ENCODE measurements at places on chromosomes 4 and X.

GRCh38 chr4:102598086-102598761 lies 97.1 kb downstream of the NFKB1 start:
- no peak for DNase-seq

GRCh38 chr4:21709761-21710160 lies 238.8 kb downstream of the KCNIP4 start:
- DNase-seq: no peak

DNA sequence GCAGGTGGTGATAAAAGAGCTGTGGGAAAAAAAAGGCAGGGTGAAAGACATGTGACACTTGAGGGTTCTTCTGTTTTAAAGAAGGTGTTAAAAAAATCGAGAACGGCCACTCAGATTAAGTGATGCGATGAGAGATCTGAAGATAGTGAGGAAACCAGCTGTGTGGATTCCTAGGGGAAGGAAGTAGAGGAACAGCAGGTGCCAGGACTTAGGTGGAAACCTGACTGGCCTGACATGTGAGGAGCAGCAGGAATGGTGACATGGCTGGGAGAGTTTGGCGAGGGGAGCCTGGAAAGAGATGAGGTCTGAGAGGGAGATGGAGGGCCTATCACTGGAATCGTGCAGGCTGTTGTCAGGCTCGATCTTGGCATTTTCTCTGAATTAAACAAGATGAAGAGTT lies 55.5 kb downstream of the BMPR1B start:
- DNase-seq: no peak

DNA sequence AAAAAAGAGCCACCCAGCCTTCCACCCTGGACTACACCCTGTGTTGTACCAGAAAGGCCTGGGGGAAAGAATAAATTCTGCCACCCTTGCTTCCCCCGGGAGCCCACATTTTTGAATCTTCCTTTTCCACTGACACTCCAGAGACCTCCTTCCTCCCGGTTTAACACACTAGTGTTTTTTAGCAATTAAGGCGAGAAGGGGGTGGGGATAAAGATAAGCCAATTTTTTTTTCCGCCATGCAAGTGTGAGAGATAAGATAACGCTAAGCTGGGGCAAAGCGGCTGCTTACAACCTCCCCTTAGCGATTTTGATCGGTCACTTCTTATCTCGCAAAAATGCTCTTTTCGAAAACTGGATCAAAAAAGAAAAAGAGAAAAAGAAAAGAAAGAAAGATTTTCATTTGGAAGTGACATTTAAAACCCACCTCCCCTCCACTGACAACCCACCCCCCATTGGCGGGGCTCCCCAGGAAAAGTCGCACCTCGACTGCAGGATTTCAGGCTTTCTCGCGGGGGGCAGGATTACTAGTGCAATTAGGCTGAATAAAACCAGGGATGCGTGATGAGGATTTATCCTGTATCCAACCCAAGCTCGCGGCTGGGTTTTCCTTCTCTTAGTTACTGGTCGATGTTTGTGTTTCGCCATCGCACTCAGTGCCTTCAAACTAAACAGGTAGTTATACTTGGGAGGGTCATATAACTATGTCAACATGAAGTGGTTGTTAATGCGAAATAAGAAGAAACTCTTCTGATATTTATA lies 6.0 kb upstream of the BCOR start:
- DNase-seq: peak; percentile 62

DNA sequence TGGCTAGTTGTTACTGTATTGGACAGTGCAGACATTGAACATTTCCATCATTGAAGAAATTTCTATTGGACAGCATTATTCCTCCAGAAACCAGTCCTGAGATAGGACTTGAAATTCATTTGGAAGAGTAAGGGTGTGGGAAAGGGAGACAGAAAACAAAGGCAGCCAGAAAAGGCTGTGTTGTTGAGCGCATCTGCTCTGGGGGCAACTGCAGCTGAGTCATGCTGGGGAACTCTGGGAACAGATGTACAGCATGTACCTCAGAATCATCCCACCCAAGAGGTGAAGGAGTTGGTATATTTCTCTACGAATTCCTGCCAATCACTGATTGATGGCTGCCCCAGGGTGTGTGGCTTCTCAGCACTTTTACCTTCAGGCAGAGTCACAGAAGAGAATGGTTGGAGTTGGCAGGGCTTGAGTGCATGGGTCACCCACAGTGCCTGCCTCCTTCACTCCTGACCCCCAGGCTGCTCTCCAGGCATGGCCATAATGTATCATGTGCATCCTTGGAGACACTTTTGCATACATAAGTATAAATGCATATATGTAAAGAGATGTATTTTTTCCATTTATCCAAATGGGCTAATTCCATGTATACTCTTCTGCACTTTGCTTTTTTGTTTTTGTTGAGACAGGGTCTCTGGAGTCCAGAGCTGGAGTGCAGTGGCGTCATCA lies 39.4 kb downstream of the GEMIN8 start:
- DNase-seq: no peak

- DNase-seq: no peak
Measured at GRCh38 chr4:86481440-86481839, 112.7 kb upstream of the PTPN13 start.

DNA sequence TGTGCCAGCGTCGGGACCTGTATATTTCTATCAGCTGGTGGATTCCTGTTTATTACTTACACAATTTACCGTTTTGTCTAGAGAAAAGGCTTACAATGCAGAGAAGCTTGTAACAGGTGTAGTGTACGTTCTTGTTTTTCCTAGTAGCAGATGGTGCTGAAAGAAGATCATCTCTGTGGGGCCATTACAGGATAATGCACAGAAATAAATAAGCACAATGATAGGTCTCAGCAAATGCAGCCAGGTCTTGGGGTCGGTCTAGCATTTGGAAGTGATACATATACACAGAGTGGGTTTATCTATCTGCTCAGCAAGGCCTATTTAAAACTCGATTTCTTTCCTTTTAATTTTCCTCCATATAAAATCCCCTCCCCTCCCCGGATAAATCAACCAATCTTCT lies 180.9 kb upstream of the LCORL start:
- DNase-seq: no peak

GRCh38 chr4:147363514-147363913 lies 117.4 kb upstream of the EDNRA start:
- DNase-seq: peak; percentile 26

- DNase-seq: peak; percentile 39
Measured at GRCh38 chr4:81723927-81724587, 252.3 kb upstream of the RASGEF1B start.

- DNase-seq: no peak
Measured at GRCh38 chr4:67721315-67721769, 20.4 kb upstream of the UBA6 start.

- DNase-seq: no peak
Measured at GRCh38 chrX:103742339-103742738, 31.6 kb downstream of the TMEM31 start.

DNA sequence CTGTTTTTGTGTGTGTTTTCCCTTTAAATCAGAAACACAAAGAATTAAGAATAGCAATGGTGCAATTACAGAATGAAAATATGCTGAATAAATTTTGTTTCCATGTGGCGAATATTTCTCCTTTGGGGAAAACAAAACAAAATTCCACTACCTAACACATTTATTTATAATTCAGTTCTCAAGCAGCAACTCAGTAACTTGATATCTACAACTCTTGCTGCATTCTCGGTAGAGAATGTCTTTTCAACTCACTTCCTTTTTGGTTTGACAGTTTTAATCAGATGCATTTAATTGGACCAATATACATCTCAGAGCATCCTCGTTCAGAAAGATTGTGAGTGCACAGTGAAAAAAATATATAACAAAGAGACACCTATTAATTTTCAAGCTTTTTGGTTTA lies 30.8 kb downstream of the ZNF827 start:
- DNase-seq: no peak

- no peak for DNase-seq
Measured at GRCh38 chrX:94418065-94418464, 744.1 kb downstream of the FAM133A start.

GRCh38 chr4:156992943-156993342 lies 21.3 kb upstream of the PDGFC start:
- DNase-seq: no peak

GRCh38 chr4:72942565-72942964 lies 127.0 kb downstream of the COX18 start:
- DNase-seq: no peak

DNA sequence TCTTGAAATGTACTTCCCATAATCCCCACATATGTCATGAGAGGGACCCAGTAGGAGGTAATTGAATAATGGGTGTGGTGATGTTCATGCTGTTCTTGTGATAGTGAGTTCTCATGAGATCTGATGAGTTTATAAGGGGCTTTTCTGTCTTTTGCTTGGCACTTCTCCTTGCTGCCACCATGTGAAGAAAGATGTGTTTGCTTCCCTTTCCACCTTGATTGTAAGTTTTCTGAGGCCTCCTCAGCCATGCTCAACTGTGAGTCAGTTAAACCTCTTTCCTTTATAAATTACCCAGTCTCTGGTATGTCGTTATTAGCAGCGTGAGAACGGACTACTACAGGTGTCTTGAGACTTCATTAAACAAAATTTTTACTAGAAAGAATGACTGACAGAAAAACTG lies 323.2 kb downstream of the BMPR1B start:
- no peak for DNase-seq

- no peak for DNase-seq
Measured at GRCh38 chr4:21709031-21709430, 239.5 kb downstream of the KCNIP4 start.

GRCh38 chr4:177047851-177048174 lies 255.1 kb upstream of the VEGFC start:
- no peak for DNase-seq

DNA sequence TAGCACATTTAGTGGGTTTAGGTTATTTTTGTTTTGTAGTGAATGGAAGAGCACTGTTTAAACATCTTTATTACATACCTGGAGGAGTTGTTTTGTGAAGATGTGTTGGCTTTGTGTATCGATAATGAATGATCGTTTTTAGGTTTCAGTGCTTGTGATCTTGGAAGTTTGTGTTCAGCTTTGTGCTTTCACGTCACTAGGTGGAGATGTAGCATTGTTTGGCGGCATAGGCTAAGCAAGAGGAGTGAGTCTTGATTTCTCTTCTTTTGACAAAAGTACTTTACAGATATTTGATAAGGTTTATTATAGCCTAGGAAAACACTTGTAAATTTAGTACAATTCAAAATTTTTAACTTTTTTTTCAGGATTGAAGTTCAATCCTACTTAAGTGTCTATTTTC lies 50.4 kb downstream of the PDK3 start:
- no peak for DNase-seq

DNA sequence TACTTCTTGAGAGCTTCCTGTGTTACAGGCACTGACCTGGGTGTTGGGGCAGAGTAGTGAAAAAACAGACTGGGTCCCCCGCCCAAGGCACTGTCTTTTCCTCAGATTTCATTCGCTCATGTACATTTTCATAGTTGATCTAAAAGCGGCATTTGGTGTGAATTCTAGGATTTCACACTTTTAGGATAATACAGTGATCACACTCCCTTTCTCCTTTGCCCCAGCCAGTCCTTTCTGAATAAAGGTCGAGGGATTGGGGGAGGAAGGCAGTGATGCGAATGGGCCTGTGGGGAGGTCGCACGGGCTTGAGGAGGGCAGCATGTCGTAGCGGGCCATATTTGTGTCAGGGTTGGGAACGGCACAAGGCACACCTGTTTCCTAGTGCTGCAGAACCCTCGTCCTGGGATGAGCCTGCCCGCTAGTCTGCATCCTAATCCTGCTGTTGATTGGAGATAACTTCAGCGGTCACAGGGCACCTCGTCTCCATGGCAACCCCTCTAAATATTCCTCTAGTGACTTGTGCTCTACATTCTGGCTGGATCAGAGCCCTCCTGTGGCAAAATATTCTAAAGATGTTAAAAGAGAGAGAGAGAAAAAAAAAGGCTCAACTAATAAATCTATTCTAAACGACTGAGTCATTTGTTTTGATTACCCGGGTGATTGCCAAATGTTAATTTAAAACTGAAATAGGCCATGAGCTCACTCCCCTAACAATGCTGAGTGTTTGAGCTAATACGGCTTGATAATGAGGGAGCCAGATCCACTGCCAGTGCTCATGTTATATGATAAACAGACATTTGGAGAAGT lies 21.8 kb downstream of the FHL1 start:
- DNase-seq: peak; percentile 14

- no peak for DNase-seq
Measured at GRCh38 chrX:129979207-129979920, 3.1 kb upstream of the BCORL1 start.

- no peak for DNase-seq
Measured at GRCh38 chr4:162154862-162155540, 8.8 kb downstream of the FSTL5 start.

- no peak for DNase-seq
Measured at GRCh38 chr4:149972407-149972806, 105.8 kb upstream of the DCLK2 start.

DNA sequence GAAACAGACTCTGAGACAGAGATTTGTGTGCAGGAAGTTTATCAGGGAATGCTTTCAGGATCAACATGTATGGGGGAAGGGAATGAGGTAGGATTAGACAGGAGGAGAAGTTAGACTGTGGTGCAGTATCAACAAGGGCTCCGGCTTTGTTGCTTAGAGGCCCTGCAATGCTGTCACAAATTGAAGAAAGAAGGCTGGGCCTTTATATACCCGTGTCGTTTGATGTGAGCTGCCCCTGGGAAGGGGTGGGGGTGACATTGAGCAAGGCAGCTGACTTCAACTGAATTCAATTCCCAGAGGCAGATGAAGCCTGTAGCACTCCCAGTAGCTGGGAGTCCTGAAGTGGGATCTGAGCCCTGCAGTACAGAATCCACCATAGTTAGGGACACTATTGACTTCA lies 29.5 kb upstream of the USP9X start:
- DNase-seq: peak; percentile 15

GRCh38 chr4:36292556-36293188 lies 11.3 kb downstream of the DTHD1 start:
- DNase-seq: no peak

GRCh38 chr4:112735474-112735951 lies 98.6 kb downstream of the LARP7 start:
- DNase-seq: no peak

- no peak for DNase-seq
Measured at GRCh38 chr4:156473151-156473550, 498.4 kb downstream of the PDGFC start.

GRCh38 chr4:100804576-100805360 lies 286.9 kb upstream of the EMCN start:
- no peak for DNase-seq

DNA sequence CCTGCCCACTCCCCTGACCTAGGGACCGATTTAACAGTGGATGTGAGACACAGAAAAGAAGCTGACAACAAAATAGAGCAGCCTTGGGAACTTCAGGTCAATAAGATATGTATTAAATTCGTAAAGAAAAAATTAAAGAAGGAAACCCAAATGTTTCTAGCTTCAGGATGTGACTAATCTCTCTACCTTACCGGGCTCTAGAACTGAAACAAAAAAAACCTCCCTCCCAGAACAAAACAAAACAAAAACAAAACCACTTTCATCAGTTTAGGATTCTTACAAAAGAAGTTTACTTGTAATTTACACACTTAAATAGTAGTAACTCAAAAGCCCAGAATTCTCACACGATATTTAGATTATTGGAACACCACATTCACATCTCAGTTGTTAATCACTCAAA lies 185.8 kb upstream of the RPS6KA3 start:
- DNase-seq: no peak

GRCh38 chr4:184188443-184189400 lies 29.0 kb downstream of the ENPP6 start:
- DNase-seq: no peak

- peak; percentile 55 for DNase-seq
Measured at GRCh38 chr4:83757121-83757621, 221.3 kb downstream of the GPAT3 start.

Data from small intestine (tissue), 16 donors.